ENCODE measurements at places on chromosomes 12 and 14.

DNA sequence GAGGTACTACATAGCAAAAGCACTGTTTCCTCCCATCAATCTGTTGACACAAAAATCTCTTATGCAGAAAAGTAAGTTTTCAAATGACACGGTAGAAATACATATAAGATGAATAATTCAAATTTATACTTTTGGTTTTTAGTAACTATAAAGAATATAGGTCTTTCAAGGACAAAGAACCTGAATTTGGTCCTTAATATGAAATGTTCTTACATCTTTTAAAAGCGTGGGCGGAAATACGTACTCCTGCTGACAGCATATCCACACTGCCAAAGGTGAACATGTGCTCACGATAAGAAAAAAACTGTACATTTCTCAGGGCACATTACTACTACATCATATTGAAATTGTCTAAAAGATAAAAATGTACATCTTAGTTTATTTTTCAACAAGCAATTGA, 127.6 kb downstream of the FOXN3 start:
- DNase-seq, result no peak

- DNase-seq, result no peak
These were observed 67.7 kb downstream of the C14orf132 start for GRCh38 chr14:96106891-96107290.

DNA sequence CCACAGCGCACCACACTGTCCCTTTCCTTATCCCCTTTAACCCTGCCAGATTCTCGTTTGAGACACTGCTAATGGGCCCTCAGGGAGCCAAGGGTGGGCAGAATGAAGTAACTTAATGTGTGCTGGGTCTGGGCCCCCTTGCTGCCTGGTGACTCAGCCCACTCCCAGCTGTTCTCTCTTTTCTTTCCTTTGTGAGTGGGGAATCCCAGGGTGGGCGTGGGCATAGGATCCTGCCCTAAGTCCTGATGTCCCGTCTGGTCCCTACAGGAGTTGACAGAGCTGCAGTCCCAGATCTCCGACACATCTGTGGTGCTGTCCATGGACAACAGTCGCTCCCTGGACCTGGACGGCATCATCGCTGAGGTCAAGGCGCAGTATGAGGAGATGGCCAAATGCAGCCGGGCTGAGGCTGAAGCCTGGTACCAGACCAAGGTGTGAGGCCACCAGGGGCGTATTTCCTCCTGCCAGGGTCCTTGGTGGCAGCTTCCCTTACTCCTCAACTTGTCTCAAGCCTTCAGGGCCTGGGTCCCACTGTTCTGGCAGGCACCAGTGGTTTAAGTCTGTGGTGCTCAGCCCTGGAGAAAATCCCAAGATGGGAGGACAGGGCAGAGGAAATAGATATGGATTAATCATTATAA, 8.3 kb downstream of the KRT7 start:
- DNase-seq, result no peak

GRCh38 chr12:105382771-105383622, 52.5 kb downstream of the C12orf75 start:
- DNase-seq, result no peak

GRCh38 chr12:39616251-39616650, 3.4 kb downstream of the ABCD2 start:
- DNase-seq, result no peak

DNA sequence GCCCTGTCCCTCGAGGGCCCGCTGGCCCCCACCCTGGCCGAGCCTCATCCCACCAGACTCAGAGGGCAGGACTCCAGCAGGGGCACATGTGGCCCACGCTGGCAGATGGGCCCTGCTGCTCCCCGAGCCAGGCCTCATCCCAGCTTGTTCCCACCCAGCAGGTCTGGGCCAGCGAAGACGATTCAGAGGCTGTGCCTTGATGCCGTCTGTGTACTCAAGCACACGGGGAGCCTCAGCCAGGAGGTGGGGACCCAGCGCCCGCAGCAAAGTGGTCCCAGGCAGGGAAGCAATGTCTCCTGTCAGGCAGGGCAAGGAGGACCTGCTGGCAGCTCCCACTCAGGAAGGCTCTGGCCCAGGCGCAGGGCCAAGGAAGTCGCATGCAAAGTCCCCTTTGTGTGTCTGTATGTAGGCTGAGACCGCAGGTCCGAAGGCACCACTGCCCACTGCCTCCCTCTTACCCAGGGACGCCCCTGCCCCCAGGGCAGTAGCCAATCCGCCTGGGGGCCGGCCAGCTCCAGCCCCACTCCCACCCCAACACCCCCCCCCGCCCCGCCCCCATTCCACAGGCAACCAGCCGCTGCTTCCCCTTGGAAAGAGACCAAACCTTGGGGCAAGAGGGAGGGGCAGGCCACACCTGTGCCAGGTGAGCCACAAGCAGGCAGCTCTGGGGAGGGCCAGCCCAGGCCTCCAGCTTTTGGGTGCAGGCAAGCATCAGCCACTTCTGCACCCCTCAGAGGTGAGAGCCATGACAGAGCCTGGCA, 9.4 kb downstream of the DEGS2 start:
- no peak for DNase-seq

- DNase-seq, result no peak
These were observed 38.0 kb upstream of the BCL7A start for GRCh38 chr12:121983536-121984210.

DNA sequence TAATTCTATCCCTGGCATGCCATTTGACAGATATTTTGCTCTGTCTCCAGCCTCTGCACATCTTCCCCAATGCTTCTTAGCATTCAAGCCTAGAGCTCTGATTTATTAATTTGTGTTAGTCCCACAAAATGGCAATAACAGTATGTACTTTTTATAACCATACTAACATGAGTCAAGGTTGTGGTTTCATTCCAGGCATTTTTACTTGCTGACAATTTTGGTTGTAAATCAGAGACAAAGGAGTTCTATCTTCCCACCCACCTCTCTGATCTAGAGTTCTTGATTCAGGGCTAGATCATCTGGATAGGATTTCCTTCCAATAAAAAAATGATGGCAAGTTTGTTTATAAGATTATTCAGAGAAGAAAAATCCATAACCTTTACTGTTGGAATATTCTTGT, 18.5 kb upstream of the CISTR start:
- DNase-seq, result no peak

All from activated T-helper 1 cell treated with Interleukin-2 at 50 U/mL for 16 hours (primary cell).